ENCODE measurements at places on chromosomes 1 and 21.

GRCh38 chr1:26857473-26858060 is 5.4 kb upstream of the SFN start:
- no peak overlapping the region for H3K4me3 ChIP-seq
- H3K27me3 ChIP-seq, result no peaks in the 10 kb centered on the region
- H3K27ac ChIP-seq, result no peak overlapping the region
- DNase-seq, result no peak
- H3K36me3 ChIP-seq, result peaks cover 18% of the 10 kb centered on the region

DNA sequence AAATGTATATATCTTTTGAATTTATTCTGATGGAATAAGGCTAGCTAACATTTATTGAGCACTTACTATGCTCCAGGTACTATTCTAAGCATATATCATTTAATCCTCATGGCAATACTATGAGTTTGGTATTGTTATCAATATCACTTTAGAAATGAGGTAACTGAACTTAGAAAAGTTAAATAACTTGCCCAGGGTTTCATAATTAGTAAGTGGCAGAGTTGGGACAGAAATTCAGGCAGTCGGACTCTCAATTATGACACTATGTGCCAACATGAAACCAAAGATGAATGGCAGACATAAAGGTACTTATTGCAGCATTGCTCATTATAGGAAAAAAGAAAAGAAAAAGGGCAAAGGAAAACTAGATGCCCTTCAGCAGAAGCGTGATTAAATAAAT is 48.2 kb downstream of the RAB3GAP2 start:
- no peaks in the 10 kb centered on the region for H3K4me1 ChIP-seq
- no peak for DNase-seq
- no peak overlapping the region for H3K4me3 ChIP-seq
- no peaks in the 10 kb centered on the region for H3K27me3 ChIP-seq

DNA sequence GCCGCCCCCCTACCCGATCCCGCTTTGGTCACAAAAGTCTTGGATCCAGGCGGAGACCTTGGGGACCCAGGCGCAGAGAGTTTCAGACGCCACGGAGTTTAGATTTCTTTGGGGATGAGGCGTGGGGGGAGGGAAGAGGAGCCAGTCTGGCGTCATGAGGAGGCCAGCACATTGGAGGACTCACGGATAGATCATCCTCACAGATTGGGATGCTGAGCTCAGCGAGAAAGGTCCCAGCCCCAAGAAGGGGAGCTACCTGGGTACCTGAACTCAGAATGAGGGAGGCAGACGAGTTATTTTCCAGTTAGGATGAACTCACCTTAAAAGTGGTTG is 393 bp downstream of the ELAPOR1 start:
- no peaks in the 10 kb centered on the region for H3K27me3 ChIP-seq
- DNase-seq, result no peak
- H3K36me3 ChIP-seq, result no peaks in the 10 kb centered on the region
- H3K27ac ChIP-seq, result peak overlapping the region; percentile 28
- peaks cover 24% of the 10 kb centered on the region for H3K4me1 ChIP-seq

- no peaks in the 10 kb centered on the region for H3K4me1 ChIP-seq
- DNase-seq, result no peak
- H3K4me3 ChIP-seq, result no peak overlapping the region
These were observed 5.3 kb downstream of the PLXNA2 start for GRCh38 chr1:208238710-208239472.

GRCh38 chr1:167502719-167503462 is 15.4 kb downstream of the CD247 start:
- peak overlapping the region; percentile 54 for H3K27ac ChIP-seq
- H3K4me3 ChIP-seq, result no peak overlapping the region
- peaks cover 90% of the 10 kb centered on the region for H3K4me1 ChIP-seq
- H3K27me3 ChIP-seq, result no peaks in the 10 kb centered on the region

DNA sequence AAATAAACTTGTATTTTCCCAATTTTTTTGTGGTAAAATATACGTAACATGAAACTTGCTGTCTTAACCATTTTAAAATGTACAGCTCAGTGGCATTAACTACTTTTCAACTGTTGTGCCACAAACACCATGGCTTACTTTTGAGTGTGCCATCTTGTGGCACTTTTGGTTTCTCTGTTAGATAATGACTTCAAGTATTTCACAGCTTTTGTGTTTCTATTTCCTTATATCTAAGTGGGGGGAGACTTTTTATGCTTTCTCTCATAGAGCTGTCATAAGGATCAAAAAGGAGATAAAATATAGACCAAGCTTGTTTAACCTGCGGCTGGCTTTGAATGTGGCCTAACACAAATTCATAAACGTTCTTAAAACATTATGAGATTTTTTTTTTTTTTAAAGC is 44.3 kb downstream of the CDC14A start:
- H3K4me3 ChIP-seq, result no peak overlapping the region
- H3K27ac ChIP-seq, result peak overlapping the region; percentile 75
- DNase-seq, result no peak
- H3K27me3 ChIP-seq, result no peaks in the 10 kb centered on the region

DNA sequence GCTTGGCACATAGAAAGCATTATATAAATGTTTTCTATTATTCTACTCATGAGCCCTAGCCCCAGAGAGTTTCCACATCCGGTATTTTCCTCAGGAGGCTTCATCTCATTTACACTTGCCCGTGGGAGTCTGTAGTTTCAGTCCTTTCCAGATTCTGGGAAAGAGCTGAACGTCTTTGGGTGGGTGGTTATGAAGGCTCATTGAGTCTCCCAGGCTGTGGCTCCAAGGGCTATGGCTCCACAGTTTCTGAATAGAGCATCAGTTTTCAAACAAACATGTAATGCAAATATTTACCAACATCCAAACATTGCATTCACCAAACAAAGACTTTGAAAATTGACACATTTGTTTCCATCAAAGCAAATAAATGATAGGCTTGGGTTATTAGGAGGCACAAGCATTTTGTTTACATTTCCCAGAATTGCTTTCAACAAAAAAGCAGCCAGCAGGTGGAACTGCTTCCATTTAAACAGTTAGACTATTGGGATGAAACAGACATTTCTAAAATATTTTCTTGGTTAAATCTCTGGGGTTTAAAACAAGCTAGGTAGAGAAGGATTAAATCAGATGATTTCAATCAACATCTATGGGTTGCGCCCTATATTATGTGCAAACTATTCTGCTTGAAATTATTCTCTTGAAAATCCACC is 1.3 kb upstream of the LEMD1 start:
- no peak for DNase-seq
- H3K27me3 ChIP-seq, result peaks cover 6% of the 10 kb centered on the region
- H3K4me3 ChIP-seq, result no peak overlapping the region
- no peak overlapping the region for H3K27ac ChIP-seq

GRCh38 chr1:243938208-243938607 is 88.2 kb upstream of the AKT3 start:
- H3K27me3 ChIP-seq, result no peaks in the 10 kb centered on the region
- H3K4me3 ChIP-seq, result no peak overlapping the region
- no peak for DNase-seq
- no peak overlapping the region for H3K27ac ChIP-seq
- no peaks in the 10 kb centered on the region for H3K36me3 ChIP-seq

DNA sequence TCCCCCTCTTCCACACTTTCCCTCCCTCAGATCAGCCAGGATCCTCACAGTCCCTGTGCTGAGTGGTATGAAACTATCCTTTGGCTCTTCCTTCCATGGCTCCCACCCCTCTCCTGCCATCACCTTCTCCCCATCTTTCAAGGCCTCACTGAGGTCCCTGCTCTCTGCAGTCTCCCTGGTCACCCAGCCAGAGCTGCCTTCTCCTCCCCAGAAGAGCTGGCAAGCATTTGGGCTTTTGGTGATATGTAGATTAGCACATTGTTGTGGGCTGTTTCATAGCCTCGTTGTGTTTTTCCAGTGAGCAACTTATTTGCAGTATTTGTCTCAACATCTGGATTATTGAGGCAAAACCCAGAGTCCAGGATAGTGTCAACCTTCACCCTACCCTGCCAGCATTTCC is 2.2 kb downstream of the CSF1 start:
- no peak for DNase-seq
- H3K4me1 ChIP-seq, result peaks cover 2% of the 10 kb centered on the region
- H3K27me3 ChIP-seq, result peaks cover 11% of the 10 kb centered on the region
- no peak overlapping the region for H3K4me3 ChIP-seq
- H3K36me3 ChIP-seq, result no peaks in the 10 kb centered on the region

- no peak overlapping the region for H3K27ac ChIP-seq
- no peak for DNase-seq
- no peak overlapping the region for H3K4me3 ChIP-seq
- H3K27me3 ChIP-seq, result no peaks in the 10 kb centered on the region
- no peaks in the 10 kb centered on the region for H3K4me1 ChIP-seq
These were observed 23.6 kb downstream of the VASH2 start for GRCh38 chr1:212973899-212974298.

GRCh38 chr1:84847253-84848250 is 45.5 kb downstream of the LPAR3 start:
- H3K27ac ChIP-seq, result no peak overlapping the region
- no peaks in the 10 kb centered on the region for H3K27me3 ChIP-seq
- DNase-seq, result no peak
- no peaks in the 10 kb centered on the region for H3K36me3 ChIP-seq

GRCh38 chr1:44575396-44575795 is 98.9 kb downstream of the TMEM53 start:
- no peak overlapping the region for H3K4me3 ChIP-seq
- H3K27ac ChIP-seq, result no peak overlapping the region
- peaks cover 21% of the 10 kb centered on the region for H3K27me3 ChIP-seq
- no peaks in the 10 kb centered on the region for H3K4me1 ChIP-seq

- no peaks in the 10 kb centered on the region for H3K4me1 ChIP-seq
- H3K27me3 ChIP-seq, result no peaks in the 10 kb centered on the region
- no peak overlapping the region for H3K4me3 ChIP-seq
- H3K27ac ChIP-seq, result no peak overlapping the region
These were observed 2.3 kb upstream of the RGS13 start for GRCh38 chr1:192633533-192634253.

DNA sequence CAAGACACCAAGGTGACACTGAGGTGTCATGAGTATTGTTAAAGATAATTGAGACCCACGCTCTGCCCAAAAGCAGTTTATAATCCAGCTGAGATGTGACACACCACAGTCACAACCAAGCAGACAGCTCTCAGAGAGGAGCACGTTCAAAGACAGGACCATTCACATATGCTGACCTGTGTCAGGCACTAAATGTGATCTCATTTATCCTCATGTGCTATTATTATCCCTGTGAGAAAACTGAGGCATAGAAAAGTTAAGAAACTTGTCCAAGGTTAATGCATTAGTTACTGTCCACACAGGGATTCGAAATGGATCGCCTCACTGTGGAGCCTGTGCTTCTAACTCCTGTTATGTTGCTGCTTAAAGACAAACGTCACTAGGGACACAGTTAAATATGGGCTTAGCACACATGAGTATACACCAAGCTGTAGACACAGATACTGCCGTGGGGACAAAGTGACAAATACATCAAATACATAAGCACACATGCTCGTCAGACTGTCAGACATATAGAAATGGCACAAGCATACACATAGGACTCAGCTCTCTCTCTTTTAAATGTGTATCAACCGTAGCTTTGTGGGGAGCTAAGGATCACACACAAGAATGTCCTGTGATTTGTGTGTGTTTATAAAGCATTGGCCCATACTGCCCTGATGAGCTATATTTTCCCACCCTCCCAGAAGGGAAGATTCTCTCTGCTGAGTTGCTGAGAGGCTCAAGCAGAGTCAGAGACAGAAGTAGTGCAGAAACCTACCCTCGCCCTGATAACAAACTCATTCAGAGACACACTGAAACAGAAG is 3.5 kb upstream of the IGSF8 start:
- peak overlapping the region; percentile 99 for H3K27ac ChIP-seq
- no peak for DNase-seq
- no peak overlapping the region for H3K4me3 ChIP-seq
- no peaks in the 10 kb centered on the region for H3K36me3 ChIP-seq
- peaks cover 46% of the 10 kb centered on the region for H3K4me1 ChIP-seq

GRCh38 chr1:240854367-240854766 is 242.4 kb upstream of the GREM2 start:
- no peaks in the 10 kb centered on the region for H3K36me3 ChIP-seq
- no peak for DNase-seq
- no peak overlapping the region for H3K4me3 ChIP-seq
- no peaks in the 10 kb centered on the region for H3K4me1 ChIP-seq

GRCh38 chr1:94738371-94738770 is 81.8 kb upstream of the SLC44A3 start:
- peaks cover 2% of the 10 kb centered on the region for H3K4me1 ChIP-seq
- H3K27ac ChIP-seq, result no peak overlapping the region
- no peak overlapping the region for H3K4me3 ChIP-seq
- DNase-seq, result no peak

GRCh38 chr1:114749835-114750234 is 7.9 kb downstream of the CSDE1 start:
- H3K36me3 ChIP-seq, result no peaks in the 10 kb centered on the region
- DNase-seq, result no peak
- no peak overlapping the region for H3K27ac ChIP-seq
- H3K4me1 ChIP-seq, result peaks cover 29% of the 10 kb centered on the region
- no peak overlapping the region for H3K4me3 ChIP-seq
- H3K27me3 ChIP-seq, result no peaks in the 10 kb centered on the region

Measured in T-cell (primary cell).